ENCODE measurements at places on chromosomes 2 and 18.

- DNase-seq: no peak
Measured at GRCh38 chr2:1461507-1462390, 48.5 kb downstream of the TPO start.

- no peak for DNase-seq
Measured at GRCh38 chr18:49691177-49691608, 122.1 kb downstream of the ACAA2 start.

GRCh38 chr2:117771969-117772630 lies 42.4 kb upstream of the DDX18 start:
- no peak for DNase-seq

DNA sequence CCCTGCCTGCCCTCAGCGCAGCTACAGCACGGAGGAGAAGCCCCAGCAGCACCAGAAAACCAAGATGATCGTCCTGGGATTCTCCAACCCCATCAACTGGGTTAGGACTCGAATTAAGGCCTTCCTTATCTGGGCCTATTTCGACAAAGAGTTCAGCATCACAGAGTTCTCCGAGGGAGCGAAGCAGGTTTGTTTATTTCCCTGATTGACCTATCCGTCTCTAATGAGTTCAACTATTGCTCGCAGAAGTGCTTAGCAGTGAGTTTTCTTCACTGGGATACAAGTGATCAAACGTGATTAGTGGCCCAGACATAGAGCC lies 639 bp downstream of the MAIP1 start:
- DNase-seq: peak; percentile 9

DNA sequence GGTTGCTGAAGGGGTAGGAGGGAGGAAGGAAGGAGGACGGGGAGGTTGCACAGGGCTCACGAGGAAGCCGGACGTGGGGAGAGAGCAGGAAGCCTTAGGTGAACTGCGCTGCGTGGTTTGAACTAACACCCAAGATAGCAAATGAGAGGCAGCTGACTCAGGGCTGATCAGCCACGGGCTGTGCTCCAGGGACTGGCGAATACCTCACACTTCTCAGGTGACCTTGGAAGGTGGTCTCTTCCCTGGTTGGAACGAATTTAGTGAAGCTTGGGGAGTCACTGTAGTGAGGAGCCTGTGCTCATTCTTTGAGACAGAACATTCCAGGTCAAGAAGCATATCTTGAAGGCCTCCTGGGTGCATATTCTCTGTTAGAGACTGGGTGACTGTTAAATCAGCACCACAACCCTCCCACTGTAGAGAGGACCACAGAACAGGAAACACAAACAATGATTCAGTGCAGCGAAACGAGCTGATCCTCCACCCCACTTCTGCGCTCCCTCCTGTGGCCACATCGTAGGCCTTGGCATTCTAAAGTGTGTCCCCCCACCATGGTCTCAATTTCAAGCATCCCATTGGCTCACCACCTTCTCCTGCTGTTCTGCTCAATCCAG lies 33.8 kb downstream of the TOGARAM2 start:
- no peak for DNase-seq

DNA sequence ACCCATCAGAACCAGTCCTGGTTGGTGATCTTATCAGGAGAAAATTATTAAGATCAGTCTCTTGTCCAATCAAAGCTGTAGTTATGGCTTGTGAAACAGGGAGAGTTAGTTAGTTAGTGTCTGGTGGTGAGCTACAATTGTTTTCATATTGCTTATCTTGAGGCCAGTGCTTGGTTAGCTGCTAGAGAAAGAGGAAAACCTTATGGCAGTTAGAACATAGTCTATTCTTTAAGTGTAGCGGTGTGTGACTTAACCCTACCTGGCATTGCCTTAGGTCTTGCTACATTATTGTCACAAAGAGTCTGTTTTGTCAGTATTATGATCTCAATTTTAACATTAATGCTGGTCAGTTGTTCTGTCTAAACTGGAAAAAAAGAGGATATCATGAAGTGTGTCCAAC lies 11.5 kb upstream of the ABCA12 start:
- DNase-seq: no peak

DNA sequence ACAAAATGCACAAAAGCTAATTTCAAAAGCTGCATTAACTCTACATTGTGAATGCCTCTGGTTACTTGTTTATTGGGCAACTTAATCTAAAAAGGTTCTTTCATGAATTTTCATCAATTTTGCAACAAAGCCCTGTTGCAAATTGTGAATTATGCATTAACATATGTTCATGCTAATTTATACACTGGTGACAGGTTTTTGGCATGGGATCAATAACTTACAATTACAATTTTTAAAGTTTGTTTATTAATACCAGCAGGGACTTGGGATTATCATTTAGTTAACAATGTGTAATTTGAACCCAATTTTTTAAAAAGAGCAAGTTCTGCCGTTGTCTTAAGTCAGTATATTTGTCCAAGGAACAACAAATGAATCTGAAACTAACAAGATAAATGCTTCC lies 183.6 kb downstream of the DCC start:
- no peak for DNase-seq

DNA sequence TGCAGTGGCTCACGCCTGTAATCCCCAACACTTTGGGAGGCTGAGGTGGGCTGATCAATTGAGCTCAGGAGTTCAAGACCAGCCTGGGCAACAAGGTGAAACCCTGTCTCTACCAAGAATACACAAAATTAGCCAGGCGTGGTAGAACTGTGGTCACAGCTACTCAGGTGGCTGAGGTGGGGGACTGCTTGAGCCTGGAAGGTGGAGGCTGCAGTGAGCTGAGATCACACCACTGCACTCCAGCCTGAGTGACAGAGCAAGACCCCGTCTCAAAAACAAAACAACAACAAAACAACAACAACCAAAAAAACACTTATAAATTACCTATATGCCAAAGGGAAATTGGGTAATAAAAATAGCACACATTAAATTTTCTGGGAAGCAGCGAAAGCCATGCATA lies 141.6 kb downstream of the HDAC4 start:
- no peak for DNase-seq

DNA sequence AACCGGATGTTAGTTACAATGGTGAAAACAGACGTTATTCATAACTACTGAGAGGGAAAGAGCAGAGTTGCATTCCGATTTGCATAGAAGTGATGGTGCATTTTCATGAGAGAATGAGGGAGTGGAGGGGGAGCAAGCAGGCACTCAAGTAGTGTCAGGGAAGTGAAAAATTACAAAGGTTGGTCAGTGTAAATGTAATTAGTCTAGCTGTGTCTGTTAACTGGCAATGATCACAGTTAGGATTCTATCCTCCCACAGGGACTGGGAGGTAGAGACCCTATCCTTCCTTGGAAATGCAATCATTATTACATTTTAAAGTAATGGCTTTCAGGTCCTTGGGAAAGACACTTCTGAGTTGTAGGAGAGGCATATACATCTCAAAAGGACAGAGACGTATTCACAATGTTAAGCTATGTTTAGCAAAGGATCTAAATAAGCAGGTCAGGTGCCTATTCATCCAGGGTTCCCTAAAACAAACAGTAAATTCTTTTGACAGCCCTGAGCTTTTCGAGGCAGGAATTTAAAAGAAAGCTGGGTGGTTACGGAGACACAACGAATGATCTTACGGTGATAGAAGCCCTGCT lies 1671.8 kb upstream of the DDX18 start:
- peak; percentile 59 for DNase-seq

DNA sequence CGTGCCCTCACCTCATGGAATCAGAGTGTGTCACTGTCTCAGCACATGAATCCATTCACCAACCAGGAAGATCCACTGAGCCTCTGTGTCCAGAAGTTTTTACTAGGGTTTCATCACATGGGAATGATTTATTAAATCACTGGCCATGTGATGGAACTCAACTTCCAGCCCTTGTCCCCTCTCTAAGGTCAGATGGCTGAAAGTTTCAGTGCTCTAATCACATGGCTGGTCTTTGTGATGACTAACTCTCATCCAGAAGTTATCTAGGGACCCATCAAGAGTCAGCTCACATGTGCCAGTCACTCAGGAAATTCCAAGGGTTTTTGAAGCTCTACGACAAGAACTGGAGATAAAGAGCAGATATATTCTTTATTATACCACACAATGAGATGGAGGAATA lies 140.5 kb upstream of the GYPC start:
- no peak for DNase-seq

- DNase-seq: no peak
Measured at GRCh38 chr2:126220331-126220730, 435.6 kb upstream of the GYPC start.

DNA sequence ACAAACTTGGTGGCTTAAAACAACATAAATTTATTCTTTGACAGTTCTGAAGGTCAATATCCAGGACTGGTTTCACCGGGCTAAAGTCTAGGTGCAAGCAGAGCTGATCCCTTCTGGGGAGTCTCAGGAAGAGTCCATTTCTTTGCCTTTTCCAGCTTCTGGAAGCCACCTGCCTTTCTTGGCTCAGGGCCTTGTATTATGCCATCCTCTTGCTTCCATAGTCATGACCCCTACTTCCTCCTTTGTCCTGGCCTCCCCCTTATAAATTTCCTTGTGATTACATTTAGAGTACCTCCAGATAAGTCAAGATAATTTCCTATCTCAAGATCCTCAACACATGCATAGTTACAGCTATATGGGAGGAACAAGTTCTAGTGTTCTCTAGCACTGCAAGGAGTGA lies 1089.5 kb downstream of the LRP1B start:
- no peak for DNase-seq

DNA sequence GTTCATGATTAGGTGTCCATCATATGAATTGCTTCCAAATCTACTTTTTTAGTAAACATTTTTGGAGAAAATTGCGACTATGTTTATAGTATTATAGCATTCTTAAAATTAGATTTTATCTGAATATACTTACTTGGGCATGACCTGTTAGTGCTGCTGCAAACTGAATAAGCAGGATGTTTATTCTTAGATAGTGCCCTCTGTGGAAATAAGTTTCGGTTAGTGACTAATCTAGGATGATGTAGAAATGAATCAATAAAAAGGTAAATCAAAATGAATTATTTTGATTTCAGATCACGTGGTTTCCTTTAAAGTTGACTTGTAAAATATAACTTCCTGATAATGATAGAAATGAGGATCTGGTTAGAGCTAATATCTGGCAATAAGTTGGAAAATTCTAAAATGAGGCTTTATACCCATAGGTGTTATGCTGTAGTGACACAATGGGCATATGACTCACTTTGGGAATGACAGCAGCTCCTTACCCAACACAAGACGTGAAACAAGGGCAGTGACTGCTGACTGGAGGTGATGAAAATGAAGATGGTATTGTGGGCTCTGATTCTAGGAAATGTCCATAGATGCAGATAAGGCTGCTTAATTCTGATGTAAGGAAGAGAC lies 165.8 kb upstream of the TCF4 start:
- no peak for DNase-seq

DNA sequence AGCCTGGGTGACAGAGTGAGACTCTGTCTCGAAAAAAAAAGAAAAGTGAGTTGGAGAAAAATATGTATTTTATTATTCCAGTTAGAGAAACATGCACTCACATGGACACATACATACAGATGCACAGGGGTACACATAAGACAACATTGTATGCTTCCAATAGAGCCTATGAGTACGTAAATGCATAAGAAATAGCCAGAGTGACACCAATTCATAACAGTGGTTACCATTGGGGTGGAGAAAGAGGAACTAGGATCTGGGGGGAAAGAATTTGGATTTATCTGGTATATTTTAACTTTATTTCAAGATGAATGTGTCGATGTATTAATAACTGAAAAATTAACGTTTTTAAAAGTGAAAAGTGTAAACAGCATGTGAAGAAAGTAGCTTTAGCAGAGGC lies 16.1 kb downstream of the IL36A start:
- no peak for DNase-seq

GRCh38 chr18:36532394-36532793 lies 234.9 kb downstream of the FHOD3 start:
- no peak for DNase-seq

GRCh38 chr2:7692657-7693161 lies 775.5 kb downstream of the RNF144A start:
- DNase-seq: no peak

DNA sequence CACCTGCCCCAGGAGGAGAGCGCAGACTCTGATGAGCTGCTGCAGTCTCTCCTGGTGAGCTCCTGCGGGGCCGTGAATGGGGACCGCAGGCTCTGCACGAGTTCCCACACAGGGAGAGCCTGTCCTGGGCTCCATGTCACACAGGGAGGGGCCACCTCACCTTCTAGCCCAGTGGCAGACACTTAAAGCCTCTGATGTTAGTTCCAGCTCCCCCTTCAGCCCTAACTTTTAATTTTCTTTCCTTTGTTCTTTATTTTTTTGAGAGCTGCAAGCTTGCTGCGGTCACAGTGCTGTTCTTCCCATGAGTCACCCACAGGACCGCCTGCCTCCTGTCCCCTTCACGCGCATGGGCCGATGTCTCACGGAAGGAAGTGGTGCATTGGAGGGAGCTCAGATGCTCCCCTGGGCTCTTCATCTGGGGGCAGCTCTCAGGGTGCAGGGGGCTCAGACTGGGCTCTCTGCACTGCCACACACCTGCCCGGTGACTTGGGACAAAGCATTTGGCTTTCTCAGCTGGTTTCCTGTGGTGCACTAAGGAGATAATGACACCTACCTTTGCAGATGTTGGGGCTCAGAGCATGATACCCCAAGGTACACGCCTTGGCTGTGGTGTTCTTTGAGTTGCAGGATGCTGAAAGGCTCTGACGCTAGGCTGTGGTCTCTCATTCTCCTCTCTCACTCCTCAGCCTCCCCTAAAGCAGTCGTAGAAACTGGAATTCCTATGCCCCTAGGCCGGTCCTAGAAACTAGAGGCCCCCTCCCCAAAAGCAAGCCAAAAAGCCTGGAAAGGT lies 37.2 kb upstream of the PXDN start:
- DNase-seq: no peak

DNA sequence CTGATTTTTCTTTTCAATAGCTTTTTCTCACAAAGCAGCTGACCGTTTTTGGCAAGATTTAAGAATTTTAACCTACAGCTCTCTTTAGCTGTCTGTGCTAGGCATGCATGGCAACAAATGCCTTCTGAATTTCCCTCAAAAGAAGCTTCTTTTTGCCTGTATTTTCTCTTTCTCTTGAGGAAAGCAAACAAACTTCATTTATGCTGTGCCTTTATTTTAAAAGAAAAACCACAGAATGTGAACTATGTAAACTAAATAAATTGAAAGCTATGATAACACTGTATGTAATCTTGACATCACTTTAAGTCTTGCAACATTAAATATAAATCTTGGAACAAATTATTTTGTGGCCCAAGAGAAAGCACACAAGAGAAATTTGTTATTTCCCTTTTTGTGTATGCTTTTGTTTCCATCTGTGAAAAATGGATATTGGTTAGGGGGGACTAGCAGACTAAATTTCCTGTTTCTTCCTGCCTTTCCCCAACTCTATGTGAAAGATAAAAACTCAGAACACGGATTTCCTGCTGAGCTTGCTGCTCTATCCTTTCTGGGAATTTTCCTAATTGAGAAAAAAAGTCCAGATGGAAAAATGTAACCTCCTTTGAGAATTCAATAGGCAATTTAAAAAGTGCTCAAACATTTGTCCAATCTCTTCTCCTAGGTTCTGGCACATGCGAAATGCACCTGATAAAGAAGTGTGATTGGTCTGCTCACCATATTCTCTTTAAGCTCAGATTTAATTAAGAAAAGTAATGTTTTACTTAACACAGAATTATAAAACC lies 20.9 kb upstream of the TFPI start:
- no peak for DNase-seq

All from NT2/D1 (cell line).